ENCODE measurements at places on chromosomes 7 and 10.

GRCh38 chr7:87116315-87116714, 35.9 kb upstream of the DMTF1 start:
- DNase-seq = no peak

DNA sequence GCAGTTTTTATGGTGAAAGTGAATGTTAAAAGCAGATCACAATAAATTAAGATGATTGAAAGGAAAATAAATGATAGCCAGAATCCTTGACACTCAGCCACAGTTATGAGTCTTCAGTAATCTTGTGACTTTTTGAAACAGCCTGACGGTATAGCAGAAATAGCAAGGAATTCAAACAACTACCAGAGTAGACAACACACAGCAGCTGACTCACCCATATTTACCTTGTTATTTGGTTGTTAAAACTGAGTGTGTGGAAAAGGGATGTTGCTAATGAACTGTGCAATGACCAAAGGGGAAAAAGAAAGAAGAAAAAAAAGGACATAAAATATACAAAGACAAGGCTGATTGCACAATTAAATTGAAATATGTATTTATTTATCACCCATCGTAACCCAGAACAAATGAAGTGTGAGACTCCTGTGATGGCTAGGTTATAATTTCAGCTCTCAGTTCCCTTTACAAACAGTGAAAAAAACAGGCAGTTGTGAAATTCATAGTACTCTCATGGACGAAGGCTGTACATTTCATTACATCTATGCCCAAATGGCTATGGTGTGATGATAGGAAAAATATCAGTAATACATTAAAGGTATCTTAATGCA, 1023.0 kb upstream of the SORCS1 start:
- DNase-seq = no peak

DNA sequence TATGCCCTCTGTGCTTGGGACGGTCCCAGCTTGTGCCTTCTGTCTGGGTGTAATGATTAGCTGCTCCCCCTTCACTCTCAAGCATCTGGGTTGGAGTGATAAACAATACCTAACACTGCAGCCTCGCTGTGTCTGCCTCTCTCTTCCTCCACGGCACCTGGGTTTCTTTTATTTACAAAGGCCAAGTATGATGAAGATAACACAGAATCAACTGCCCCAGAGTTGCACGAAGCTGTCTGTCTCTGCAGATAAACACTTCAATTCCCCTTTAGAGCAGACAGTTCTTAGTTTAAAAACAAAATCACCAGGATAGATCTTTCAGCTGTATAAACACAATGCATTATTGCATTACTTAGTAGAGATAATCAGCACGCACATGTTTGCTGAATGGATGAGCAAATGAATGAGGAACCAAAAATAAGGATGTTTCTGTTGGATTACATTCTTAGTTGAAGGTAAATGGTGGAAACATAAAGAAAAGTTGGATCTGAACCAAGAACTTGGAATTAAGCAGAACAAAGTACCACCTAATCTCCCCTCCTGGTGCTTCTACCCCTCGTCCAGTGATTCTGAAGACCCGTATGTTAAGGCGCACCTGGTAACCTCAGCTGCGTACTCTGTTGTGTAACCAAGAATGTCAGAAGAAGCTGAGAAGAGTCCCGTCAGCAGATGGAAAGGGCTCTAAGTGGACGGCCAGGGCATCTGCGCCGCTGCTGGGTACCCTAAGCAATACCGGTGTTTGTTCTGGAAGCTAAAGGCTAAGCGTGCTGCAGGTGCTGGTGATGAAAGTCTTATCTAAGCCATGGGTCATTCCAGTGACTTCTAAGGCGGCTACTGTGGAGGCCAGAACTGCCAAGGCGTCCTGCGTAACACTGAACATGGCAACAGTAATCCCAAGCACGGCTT, 26.6 kb downstream of the INSIG1 start:
- DNase-seq = peak; percentile 29

DNA sequence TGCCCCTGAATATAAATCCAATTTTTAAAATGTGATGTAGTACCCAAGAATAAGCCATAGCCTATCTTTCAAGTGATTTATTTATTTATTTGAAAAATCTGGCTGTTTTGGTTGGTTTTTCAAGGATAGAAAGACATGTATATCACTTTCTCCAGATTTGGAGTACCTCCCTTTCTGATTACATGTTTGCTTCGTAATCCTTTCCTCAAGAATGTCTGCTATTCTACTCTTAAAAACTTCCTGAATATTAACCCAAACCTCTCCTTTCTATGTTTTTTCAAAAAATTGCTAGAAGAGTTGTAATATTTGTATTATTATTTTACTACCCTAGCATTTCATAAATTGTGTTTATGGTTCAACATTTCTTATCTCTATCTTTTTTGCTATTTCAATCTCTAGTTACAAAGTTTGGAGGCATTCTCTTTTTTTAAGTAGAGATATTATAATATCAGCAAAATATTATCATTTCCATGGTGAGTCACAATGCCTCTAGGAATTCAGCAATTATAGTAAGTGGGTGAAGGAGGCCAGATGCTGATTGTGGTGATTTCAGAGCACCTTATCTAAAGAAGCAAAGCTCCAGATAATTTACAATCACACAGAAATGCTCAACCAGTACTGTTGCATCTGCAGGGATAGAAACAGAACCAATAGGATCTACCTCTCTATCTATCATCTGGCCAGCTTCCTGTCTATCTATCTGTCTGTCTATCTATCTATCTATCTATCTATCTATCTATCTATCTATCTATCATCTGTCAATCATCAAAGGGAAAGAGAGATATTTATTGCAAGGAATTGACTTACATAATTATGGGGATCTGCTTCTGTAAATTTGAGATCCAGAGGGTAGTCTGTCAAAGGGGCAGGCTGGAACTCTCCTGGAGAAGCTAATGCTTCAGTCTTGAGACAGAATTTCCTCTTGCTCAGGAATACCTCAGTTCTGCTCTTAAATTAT, 412.5 kb upstream of the SEMA3C start:
- no peak for DNase-seq

DNA sequence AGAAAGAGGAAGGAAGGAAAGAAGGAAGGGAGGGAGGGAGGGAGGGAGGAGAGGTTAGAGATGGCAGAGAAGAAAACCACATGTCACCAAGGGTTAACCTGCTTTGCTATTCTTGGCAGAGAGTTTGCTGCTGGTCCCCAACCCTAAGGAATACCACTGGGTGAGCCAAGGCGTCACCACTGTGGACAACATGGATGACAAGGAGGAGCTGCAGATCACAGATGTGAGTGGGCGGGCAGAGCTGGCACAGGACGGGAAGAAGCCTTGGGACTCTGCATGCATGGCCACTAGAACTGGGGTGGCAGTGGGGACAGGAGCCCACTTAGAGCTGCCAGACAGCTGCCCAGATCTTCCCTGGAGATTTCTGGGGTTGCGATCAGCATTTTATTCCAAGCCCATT, 17.2 kb upstream of the MYH16 start:
- DNase-seq = peak; percentile 33

- DNase-seq = peak; percentile 48
Measured at GRCh38 chr10:80599424-80599847, 61.7 kb downstream of the SH2D4B start.

DNA sequence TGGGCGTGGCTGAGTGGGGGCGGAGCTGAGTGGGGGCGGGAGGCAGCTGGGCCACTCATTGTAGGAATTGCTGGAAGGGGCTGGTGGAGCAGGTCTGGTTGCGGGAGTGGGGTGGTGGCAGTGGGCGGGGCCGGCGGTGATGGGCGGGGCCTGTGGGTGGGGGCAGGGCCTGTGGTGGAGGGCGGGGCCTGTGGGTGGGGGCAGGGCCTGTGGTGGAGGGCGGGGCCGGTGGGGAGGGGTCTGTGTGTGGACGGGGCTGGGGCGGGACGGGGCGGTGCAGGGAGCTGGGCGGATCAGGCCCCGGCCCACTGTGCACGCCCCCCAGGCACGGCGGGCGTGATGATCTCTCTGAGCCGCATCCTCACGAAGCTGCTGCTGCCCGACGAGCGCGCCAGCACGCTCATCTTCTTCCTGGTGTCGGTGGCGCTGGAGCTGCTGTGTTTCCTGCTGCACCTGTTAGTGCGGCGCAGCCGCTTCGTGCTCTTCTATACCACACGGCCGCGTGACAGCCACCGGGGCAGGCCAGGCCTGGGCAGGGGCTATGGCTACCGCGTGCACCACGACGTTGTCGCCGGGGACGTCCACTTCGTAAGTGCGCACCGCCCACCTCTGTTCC, 14.0 kb downstream of the SLC29A4 start:
- DNase-seq = no peak

- no peak for DNase-seq
Measured at GRCh38 chr7:151212626-151213025, 2.3 kb upstream of the H2BK1 start.
